Bone marrow (tissue), 2 donors: ENCODE measurements at places on chromosomes 7 and 10.

GRCh38 chr7:23285657-23286646 is 13.2 kb upstream of the MALSU1 start:
- no peak for DNase-seq

DNA sequence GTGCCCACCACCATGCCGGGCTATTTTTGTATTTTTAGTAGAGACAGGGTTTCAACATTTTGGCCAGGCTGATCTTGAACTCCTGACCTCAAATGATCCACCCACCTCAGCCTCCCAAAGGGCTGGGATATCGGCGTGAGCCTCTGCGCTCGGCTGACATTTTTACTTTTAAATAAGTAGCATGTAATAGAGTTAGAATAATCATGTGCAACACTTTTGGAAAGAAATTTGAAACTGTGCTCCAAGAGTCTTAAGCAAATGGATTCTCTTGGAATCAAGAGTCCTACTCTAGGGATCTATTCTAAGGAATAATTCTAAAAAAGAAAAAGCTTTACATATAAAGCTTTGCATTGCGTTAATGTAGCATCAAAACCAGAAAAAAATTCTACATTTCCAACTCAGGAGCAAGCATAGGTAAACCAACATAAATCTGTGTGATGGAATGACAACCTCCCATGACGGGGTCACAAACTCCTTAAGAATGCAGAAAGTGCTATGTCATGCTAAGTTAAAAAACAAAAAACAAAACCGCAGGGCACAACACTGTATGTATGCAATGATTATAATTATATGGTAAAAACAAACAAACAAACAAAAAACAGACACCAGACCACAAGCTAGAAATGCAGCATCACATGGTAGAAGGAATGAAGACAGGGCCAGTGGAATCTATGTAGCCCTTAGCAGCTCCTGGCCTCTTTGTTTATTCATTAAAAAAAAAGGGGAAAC is 98.7 kb downstream of the RNF216 start:
- DNase-seq, result no peak

DNA sequence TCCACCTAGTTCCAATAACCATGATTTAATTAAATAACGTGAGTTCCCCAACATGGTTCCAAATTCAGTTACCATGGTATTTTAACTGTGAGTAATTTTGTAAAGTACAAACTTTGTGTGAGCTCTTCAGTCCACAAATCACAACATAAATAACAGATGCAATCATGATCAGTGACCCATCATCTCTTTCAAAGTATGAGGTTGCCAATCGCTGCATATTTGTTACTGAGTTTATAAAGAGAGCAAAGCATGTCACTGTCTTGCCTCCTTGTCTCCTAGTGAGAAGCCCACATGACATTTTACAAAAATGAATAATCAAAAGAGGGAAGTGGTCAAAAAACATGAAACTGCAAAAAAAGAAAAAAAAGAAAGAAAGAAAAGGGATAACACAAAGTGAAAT is 69.1 kb upstream of the PDSS1 start:
- no peak for DNase-seq

DNA sequence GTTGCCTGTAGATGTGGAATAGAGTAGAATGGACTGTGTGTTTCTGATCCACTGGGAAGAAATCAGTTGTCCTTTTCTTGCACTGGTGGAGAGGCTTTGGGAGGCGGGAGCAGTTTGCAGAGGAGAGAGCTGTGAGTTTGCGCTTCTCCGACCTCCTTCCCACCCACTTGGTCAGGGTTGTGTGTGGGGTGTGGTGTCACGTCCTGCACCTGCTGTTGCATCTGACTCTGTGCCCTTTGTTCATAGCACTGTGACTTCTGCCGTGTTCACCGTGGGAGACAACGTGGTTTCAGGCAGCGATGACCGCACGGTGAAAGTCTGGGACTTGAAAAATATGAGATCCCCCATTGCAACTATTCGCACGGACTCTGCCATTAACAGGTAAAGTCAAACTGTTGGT is 67.8 kb downstream of the WDR37 start:
- DNase-seq, result no peak

- DNase-seq, result no peak
These were observed at the start of gene SLC26A4 for GRCh38 chr7:107660381-107661080. TSS of gene SLC26A4 (plus strand) at chr7:107660828. CDS start at chr7:107661642, 814 bp downstream.

- DNase-seq, result no peak
These were observed 152.8 kb downstream of the SVIL start for GRCh38 chr10:29481906-29482440.

- no peak for DNase-seq
These were observed 225.4 kb downstream of the BMPER start for GRCh38 chr7:34130558-34131295.

DNA sequence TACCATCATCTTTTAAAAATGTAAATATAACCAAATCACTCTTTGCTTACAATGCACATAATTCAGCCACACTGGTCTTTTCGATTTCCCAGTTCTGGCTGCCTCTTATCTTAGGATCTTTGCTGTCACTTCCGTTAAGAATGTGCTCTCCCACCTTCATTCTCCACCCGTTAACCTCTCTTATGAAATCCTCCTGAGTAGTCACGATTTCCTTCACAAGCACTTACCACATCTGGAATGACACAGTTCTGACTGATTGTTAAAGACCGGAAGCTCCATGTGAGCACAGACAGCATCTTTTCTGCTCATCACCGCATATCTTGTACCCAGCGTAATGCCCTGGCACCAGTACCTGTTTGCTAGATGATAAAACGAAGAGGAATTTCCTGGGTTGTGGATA is 84.3 kb downstream of the CUL2 start:
- no peak for DNase-seq

- no peak for DNase-seq
These were observed 14.7 kb downstream of the MMRN2 start for GRCh38 chr10:86942441-86943315.

- DNase-seq, result no peak
These were observed 1.7 kb downstream of the PROSER2 start for GRCh38 chr10:11824825-11825224.

GRCh38 chr7:140404565-140405065 is 757 bp downstream of the RAB19 start:
- DNase-seq, result no peak

DNA sequence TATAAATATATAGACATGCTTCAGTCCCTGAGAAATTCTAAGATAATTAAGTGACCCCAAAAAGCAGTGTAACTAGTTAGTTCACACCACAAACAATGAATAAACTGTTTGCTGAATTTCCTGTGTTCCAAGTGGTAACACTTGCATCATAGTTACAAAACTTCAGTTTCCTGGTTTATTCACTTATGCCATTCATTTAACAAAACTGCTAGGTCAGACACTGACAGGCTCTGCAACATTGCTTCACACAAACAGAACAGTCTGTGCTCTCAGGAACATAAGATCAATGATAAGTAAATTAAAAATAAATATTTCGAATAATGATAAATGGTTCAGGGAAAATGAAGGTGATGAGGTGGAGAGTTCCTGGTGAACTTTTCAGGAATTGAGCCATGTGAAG is 133.3 kb upstream of the NAMPT start:
- DNase-seq, result no peak

- DNase-seq, result no peak
These were observed 21.6 kb downstream of the PTER start for GRCh38 chr10:16458166-16458955.

DNA sequence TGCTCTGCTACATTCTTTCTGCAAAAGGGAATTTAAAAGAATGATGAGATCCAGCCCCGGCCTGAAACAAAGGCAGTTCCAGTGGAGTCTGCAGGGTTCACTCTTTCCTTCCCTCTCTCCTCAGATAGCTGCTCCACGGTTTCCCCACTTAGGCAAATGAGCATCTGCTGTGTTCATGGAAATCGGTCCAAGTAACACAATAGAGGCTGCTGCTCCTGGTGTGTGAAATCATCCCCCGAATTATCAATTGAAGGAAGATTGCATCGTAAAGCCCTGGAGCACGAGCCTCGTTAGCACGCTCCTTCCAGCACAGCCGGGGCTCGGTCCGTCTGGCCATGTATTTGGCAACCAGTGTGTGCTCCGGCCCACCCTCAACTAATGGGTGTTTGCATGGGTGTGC is 108.3 kb upstream of the DPP6 start:
- DNase-seq, result no peak

DNA sequence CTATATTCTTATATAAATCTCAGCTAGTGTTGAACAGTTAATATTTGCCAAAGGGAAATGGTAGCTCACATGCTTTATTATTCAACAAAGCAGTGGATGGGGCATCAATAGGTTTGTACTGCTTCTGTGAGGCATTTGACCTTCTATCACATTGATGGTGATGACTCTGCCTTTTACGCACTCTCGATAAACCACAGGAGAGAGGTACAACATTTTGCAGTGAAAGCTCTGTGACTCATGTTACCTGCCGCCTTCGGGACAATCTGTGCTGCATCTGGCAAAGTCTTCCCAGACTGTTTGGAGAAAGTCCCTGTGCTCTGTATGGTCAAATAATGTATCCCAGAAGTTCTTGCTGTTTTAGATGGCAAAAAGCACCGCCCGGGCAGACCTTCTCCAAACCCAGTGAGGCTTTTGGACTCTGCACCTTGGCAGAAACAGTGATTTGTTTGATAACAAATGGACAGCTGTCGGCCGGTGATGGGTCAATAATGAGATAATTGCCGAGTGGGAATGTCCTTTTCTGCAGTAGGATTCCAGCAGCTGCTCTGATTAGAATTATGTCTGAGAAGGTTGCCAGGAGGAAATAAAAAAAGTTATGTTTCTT is 61.0 kb downstream of the PLPP4 start:
- no peak for DNase-seq

DNA sequence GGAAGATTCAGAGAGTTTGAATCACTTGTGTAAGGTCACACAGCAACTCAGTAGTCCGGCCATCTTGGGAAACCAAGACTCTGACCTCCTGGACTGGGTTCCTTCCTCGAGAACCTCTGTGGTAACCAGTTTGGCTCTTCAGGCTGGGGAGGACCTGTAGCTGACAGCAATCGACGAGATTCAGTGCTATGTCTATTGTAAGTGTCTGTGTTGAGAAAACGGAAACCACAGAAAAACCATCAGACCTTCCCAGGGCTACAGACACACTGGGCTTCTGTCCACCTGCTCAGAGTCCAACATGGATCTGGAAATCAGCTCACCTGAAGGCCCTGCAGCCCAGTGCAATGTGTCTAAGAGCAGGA is 403.7 kb downstream of the RPS24 start:
- no peak for DNase-seq

DNA sequence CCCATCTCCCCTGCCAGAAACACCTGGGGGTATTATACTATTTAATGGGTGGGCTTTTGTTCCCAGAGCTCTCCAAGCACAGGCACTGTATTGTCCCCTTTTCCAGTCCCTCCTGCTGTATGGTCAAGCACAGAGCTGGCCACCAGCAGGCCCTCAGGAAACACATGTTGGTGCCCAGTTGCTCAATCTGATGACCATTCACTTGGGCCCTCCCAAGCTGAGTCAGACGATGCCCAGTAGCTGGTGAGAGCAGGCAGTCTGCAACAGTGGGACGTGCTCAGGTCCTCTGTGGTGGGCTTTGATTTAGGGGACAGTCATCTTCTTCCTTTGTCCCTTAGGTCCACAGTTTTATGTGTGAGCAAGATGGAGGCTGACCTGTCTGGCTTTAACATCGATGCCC is 11.8 kb downstream of the SFXN2 start:
- DNase-seq, result no peak

GRCh38 chr10:69938541-69938991 is 114.1 kb upstream of the MACROH2A2 start:
- no peak for DNase-seq

GRCh38 chr7:45085619-45086200 is 3.1 kb downstream of the NACAD start:
- DNase-seq, result no peak

- DNase-seq, result peak; percentile 17
These were observed at the start of gene PRTFDC1 for GRCh38 chr10:24952143-24952706. TSS of gene PRTFDC1 (minus strand) at chr10:24952606. CDS start at chr10:24952575, 31 bp downstream.

GRCh38 chr7:100053215-100053614 is 3.6 kb downstream of the ZSCAN21 start:
- DNase-seq, result no peak

DNA sequence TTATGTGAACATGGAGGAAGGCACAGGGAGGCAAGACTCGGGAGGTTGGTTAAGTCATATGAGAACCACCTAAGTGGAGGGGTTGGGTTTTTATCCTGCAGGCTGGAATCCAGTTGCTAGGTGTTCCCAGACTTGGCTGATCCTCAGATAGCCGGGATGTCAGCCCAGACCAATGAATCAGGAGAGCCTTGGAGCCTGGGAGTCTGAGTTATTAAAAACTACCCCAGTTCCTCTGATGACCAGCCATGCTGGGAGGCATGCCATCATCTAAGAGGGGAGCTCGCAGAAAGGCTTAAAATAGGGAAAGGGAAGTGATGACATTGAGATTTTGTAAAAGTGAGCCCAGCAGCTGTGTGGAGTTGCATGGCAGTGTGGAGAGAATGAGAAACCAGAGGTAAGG is 238.1 kb downstream of the ZNF248 start:
- DNase-seq, result no peak

DNA sequence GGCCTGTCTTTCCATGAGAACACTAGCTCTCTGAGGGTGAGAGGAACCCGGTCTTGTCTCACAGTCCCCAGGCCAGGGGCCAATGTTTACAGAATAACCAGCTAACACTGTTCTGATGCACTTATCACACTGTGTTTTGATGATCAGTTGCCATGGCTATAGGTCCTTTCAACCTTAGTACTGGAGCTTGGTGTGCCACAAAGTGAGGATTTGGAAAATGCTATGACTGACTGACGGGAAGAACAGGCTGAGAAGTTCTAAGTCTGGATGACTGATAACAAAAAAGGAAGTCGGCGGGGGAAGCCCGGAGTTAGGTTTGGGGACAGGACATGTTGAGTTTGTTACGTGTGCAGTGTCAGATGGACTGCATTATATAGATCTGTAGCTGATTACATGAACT is 141.8 kb downstream of the CTTNBP2 start:
- DNase-seq, result no peak

DNA sequence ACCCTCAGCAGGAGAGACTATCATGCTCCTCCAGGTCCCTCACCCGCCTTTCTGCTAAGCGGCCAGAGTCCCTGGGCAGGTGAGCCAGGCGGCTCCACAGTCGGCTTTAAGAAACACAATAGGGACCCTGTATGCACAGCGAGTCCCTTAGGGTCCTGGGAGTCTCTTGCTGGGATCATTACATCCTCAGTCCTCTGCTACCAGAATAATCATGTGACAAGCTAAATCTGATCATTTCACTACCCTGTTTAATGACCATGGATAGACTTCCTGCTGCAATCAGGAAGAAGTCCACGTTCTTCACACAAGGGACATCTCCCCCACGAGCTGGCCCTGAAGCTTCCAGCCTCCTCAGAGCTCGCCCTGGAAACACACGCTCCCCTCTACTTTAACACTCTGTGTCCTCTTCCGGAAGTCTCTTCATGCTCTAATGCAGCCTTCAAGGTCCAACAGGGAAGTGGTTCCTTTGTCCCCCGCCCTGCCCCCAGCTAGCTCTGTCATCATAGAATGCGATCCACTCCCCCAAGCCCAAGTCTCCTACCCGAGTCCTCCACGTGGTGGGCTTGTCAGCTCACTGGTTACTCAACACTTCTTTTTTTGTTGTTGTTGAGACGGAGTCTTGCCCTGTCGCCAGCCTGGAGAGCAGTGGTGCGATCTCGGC is 101.5 kb downstream of the RNF216 start:
- no peak for DNase-seq
